ENCODE measurements at places on chromosomes 5 and 9. TPM values are rescaled to one million over a fixed set of nuclear protein-coding genes. Genes with fewer than 3 reads are reported as not detected.

DRD1 gene
- not detected for total RNA-seq

PRSS3 gene
- total RNA-seq = 24.4 TPM

BRD8 gene
- total RNA-seq = 25.8 TPM

IGFBPL1 gene
- total RNA-seq = not detected

PCDHB9 gene
- 0.08 TPM for total RNA-seq

NR4A3 gene
- total RNA-seq = under 0.01 TPM

INSL4 gene
- total RNA-seq = not detected

PRLR gene
- not detected for total RNA-seq

SPATA31E1 gene
- total RNA-seq = not detected

ZSWIM6 gene
- 9.3 TPM for total RNA-seq

RANBP3L gene
- total RNA-seq = not detected

FOXD1 gene
- 78.6 TPM for total RNA-seq

WDR31 gene
- 2.0 TPM for total RNA-seq

TENT4A gene
- 32.6 TPM for total RNA-seq

ZFP2 gene
- total RNA-seq = not detected

PCDHGA2 gene
- total RNA-seq = 1.3 TPM

DIAPH1 gene
- 52.0 TPM for total RNA-seq

FASTKD3 gene
- 18.0 TPM for total RNA-seq

ZNF608 gene
- total RNA-seq = 6.9 TPM

LHX2 gene
- total RNA-seq = not detected

DMXL1 gene
- total RNA-seq = 62.2 TPM

NUTM2G gene
- not detected for total RNA-seq

PRR7 gene
- 10.6 TPM for total RNA-seq
